ENCODE measurements at places on chromosomes 4 and X.

DNA sequence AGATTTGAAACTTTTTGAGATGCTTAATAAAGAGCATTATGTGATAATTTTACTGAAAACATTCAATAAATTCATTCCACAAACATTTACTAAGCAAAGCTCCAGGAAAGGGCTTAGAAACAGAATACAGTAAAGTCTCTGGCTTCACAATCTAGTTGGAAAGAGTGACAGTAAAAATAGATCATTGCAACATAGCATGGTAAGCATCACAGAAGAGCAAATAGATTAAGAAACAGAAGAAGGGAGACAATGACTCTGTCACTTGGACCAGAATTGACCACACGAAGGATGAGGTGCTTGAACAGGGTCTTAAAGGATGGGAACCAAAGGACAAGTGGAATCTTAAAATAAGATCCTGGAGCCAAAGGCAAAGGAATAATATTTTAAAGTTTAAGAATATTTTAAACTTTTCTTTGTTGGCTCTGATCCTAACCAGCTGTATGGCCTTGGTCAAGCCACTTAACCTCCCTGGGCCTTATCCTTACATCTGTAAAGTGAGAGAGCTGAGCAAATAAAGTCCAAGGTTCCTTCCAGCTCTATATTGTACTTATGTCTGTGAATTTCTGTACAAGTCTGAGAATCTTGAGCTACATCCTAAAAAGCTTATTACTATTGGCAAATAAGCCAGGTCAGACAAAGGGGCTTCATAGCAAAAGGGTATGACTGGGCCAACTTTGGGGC lies 33.9 kb downstream of the SEC24D start:
- no peak for DNase-seq

DNA sequence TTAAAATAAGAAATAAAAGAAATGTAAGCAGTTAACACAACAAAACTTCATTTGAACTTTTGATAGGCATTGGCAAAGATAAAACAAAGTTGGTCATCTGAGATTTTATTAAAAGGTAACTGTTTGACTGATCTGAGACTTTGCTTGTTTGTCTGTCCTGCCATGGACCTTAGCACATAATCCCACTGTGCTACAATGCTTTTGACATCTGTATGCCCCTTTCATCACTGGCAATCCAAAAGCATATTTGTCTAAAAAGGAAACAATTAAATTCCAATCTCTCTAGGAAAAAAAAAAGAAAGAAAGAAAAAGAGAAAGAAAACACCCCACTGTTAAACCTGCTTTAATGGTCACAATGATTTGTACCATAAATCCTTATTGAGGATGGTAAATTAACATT lies 231.0 kb downstream of the DACH2 start:
- no peak for DNase-seq

- DNase-seq, result no peak
These were observed 56.0 kb downstream of the ACOX3 start for GRCh38 chr4:8384397-8385060.

DNA sequence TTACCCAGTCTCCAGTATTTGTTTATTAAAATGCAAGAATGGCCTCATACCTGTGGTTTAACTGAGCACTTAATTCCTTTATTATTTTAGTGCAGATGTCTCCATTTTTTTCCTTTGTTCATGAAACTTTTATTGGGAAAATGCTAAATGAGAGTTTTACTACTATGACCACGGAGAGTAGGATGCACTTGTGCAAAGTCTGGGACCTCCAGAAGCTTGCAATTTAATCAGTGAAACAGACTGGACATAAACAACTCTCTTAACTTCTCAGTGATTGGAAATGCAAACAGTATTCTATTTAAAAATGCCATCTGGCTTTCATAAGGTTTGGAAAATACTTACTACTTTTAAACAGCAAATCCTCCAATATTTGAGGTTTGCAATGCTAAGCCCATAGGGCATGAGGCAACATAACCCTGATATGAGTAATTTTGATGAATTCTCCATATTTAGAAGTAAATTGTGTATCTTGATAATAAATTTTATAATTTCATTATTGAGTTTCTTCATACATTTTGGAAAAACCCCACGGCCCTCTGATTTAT lies 718.7 kb upstream of the MAGEB2 start:
- DNase-seq, result peak; percentile 51

DNA sequence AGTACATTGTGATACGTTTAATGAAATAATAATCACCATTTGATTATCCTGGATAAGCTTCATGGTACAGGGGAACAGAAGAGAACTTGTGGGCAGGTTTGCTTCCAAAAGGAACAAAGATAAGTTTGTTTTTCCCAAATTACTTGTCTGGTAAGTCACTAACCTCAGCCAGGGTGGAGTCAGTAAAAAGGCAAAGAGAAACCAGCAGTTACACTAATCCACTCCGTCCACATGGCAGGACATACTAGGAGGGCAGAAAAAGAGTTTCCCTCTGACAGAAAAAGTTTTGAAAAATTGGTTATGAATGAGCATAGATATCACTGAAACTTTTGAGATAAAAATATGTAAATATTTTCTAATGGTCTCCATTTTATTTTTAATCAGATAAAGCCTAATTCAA lies 285.9 kb downstream of the IL15 start:
- no peak for DNase-seq

DNA sequence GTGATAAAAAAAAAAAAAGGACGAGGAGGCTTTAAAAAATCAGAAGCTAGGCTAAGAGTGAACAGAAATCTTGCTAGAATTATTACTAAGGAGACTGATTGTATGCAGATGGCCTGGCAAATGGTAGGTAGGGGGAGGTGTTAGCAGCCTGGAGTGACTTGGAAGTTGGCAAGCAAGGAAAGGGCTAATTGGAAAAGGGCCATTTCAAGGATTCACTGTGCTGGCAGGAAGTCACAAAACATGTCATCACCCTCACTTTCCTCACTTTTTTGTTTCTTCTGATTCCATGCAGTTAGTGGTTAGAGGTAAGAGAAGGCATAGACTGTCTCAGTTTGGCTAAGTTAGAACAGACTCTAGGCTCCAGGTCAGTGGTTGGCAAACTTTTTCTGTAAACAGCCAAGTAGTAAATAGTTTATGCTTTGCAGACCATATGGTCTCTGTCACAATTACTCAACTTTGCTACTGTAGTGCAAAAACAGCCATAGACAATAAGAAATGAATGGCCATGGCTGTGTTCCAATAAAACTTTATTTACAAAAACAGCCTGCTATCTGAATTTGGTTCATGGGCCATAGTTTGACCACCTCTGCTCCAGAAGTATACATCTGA lies 646.5 kb upstream of the ACTRT1 start:
- peak; percentile 17 for DNase-seq

- no peak for DNase-seq
These were observed 59.2 kb upstream of the TMEM47 start for GRCh38 chrX:34716302-34716701.

DNA sequence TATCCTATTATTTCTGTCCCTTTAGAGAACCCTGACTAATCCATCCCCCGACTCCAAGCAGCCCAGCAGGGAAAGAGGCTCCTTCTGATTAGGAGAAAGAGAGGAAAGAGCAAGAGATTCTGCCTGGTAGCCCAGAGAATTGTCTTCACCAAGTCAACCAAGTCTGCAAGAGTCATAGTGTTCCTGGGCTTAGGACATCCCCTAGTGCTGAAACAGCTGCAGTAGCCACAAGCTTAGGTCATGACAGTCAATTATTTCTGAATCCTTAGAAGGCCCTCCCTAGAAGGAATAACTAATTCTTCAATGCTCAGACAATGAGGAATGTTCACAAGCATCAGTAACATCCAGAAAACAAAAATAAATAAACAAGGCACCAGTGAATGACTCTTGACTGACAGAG lies 480.3 kb upstream of the GRIA3 start:
- peak; percentile 28 for DNase-seq

DNA sequence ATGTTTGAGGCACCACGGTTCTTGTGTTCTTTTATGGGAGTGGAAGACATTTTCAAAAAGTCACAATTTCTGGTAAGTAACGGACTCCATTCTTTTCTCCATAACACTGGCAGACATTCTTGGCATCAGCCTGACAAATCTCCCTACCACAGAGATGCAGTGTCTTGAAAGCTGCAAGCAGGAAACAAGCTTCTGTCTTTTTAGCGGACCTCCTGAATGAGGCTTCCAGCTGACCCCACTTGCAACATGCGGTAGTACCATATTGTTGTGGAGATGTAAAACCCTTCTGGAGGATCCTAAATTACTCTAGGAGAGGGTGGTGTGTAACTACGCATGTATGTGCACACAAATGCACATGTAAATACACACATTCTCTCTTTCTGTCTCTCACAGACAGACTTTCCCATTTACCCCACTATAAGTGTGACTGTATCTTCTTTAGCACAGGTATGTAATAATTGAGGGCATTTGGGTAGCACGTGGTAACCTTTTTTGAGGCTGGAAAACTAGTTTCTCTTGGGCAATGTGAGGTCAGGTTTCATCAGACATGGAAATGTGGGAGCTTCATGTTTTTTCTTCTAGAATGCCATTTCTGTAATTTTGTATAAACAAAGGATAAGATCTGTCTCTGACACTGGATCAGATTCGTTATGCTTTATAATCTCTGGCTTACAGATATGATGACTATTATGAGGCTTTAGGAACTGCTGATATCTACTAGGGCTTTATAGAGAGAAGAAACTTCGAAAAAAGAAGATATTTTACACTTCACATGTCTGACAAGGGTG lies 130.1 kb downstream of the MGST2 start:
- no peak for DNase-seq

Measured in fibroblast of skin of scalp (primary cell).